ENCODE measurements at places on chromosomes 5 and 9.
A peak's percentile ranks its signal among the peaks of the same experiment; 100 is the strongest.

- no peak for DNase-seq
Measured at GRCh38 chr5:29150840-29151239, 2042.6 kb upstream of the CDH6 start.

GRCh38 chr9:14909601-14909960 lies 647 bp downstream of the FREM1 start:
- DNase-seq: no peak

DNA sequence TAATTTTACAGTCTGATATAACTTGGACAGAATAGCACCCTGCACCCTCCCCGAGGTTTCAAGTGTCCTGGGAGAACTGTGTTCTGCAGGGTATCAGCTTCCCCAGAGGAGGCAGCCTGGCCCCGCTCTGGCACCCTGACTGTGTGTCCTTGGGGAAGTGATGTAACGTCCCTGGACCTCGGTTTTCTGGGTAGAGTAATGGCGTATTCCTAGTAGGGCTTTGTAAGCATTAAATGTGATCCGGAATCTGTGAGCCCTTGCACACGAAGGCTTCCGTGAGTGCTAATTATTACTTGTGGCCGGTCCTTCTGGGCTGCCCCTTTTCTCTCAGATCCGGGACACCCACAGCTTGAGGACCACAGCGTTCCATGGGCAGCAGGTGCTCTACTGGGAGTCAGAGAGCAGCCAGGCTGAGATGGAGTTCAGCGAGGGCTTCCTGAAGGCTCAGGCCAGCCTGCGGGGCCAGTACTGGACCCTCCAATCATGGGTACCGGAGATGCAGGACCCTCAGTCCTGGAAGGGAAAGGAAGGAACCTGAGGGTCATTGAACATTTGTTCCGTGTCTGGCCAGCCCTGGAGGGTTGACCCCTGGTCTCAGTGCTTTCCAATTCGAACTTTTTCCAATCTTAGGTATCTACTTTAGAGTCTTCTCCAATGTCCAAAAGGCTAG lies 1.0 kb upstream of the CACFD1 start:
- DNase-seq: peak; percentile 63

GRCh38 chr5:76642390-76643040 lies 19.3 kb upstream of the F2RL2 start:
- no peak for DNase-seq

DNA sequence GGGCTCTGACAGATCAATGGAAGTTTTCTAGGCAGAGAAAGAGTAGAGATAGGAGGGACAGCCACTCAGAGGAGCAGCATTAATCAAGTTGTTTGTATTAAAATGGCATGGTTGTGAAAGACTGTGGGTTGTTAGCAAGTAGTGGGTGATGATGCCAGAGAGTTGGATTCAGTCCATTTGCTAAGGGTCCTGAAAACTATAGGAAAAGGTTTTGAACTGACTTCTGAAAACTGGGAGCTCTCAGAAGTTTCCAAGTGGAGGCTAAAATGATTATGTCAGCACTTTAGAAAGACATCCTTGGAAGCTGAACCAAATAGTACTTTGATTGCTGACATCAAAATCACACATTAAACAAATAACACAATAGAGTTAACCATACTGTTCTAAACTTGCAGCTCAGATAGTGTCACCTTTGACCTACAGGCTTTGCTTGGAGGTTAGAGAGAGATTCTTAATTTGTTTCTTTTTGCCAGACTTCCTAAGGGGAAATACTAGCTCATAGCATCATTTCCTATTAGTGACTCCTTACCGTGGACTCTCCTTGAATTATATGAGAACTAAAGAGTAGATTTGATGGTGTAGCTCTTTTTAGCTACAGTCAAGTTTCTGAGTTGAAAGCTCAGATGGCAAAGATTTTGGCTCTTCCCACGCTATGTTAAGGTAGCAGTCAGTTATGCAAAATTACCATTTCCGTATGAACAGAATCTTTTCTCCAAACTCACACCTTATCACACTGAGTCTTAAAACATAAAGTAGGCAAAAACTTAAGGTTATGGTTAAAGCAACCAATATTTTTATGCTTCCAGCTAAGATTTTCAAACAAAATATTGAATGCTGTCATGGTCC lies 277.1 kb downstream of the NR3C1 start:
- no peak for DNase-seq

GRCh38 chr5:110297152-110297670 lies 429.3 kb downstream of the TMEM232 start:
- DNase-seq: peak; percentile 19

DNA sequence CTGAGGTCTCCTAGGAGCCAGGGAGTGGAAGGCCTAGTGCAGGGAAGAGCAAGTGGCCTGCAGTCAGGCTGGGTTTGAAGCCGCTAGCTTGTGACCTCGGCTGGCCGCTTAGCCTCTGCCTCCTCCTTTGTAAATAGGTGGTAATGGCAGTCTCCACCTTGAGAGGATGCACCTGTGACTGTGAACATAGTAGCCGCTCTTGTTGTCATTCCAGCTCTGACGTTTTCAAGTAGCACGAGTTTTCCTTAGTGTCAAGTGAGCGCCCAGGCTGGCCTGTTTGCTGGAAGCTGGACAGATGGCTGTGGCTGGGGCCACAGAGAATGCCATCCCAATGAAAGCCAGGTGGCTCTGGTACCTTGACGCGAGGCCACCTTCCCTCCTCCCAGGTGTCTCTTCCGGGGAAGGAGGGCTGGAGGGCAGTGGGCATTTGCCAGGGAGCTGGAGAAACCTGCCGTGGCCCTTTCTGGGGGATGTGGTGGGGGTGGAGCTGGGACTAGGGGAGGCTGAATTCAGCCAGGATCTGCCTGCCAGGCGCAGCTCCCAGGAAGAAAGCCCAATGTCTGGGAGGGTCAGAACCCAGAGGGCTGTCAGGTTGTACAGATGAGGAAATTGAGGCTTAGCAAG lies 2.5 kb downstream of the ASS1 start:
- no peak for DNase-seq

GRCh38 chr5:98713027-98713426 lies 60.4 kb upstream of the RGMB start:
- no peak for DNase-seq

DNA sequence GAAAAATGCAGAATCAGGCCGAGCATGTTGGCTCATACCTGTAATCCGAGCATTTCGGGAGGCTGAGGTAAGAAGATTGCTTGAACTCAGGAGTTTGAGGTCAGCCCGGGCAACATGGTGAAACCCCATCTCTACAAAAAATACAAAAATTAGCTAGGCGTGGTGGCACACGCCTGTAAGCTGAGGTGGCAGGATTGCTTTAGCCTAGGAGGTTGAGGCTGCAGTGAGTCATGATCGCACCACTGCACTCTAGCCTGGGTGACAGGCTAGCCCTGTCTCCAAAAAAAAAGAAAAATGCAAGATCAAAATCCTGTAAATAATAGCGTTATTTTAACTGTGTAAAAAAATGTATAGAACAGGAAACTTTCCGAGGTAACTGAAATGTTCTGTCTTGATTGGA lies 39.4 kb downstream of the RNF44 start:
- no peak for DNase-seq
